ENCODE measurements at places on chromosomes 4 and X.

DNA sequence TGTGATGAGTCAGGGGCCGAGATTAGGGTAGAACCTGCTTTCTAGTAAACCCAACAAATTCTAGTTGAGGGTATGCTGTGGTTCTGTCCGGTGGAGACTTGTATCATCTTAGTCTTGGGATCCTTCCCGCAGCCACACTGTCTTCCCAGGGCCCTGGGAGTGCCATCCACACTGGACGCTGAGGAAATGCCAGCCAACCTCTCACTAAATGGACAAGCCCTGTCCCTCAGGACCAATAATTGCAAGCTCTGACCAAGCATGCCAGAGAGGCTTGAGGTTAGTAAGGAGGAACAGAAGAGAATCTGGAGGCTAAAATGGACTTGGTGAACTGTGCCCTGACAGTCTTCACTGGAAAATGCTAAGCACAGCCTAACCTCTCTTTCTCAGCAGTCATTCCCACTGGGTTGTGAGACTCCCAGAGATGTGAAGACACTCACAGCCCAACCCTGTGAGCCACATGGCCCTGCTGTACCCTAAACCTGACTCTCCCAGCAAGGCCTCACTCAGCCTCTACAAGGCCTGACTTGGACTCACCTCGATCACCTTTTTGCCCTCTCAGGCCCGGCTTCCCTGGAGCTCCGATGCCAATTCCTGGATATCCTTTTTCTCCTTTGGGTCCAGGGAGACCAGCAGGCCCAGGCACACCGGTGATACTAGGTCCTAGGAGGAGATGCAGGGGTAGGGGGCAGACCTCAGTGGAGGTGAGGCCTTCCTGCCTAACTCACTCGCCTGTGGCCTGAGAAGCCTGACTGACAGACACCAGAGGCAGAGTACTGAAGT is 77.6 kb downstream of the ATG4A start:
- DNase-seq = no peak

- DNase-seq = no peak
Measured at GRCh38 chrX:97847885-97848679, 964.4 kb downstream of the RPA4 start.

- no peak for DNase-seq
Measured at GRCh38 chr4:160353548-160353947, 1250.7 kb downstream of the RAPGEF2 start.

- no peak for DNase-seq
Measured at GRCh38 chr4:85889314-85889713, 414.4 kb downstream of the ARHGAP24 start.

GRCh38 chr4:106266201-106266600 is 49.8 kb downstream of the TBCK start:
- DNase-seq = peak; percentile 60

- DNase-seq = no peak
Measured at GRCh38 chrX:117990438-117990837, 126.2 kb downstream of the KLHL13 start.

- no peak for DNase-seq
Measured at GRCh38 chr4:95550115-95550987, 1.6 kb upstream of the UNC5C start.

- DNase-seq = no peak
Measured at GRCh38 chrX:141314441-141314840, 72.1 kb upstream of the SPANXC start.

DNA sequence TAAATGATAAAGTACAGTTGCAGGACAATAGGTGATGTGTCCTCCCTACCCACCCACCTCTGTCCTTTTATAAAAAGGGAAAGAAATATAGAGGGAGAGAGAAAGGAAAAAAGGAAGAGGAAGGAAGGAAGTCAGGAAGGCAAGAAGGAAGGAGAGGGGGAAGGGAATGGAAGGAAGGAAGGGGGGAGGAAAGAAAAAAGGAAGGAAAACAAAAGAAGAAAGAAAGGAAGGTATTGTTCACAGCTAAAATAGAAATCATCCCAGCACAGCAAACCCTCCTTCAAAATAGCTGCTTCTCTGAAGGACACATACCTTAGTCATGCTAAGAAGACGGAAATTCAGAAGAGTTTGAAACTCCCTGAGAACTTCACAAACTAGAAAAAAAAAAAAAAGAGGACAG is 8.4 kb downstream of the NKX6-1 start:
- DNase-seq = no peak

DNA sequence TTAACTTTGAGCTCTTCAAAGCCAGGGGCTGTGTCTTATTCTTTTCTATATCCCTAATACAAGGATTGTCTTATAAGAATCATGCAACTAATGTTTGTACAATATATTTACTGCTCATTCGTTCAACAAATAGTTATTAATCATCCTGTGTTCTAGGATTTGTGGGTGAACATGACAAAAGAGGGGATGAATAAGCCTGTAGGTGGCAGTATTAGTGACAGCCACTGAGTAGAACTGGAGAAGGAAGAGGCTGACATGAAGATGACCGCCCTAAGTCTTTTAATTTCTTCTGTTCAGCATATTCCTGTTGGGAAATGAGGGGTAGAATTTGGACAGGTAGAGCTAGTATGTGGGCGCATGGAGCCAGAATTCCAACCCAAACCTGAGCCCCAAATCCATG is 11.9 kb upstream of the LINC00632 start:
- DNase-seq = peak; percentile 18

GRCh38 chr4:184413261-184414046 is 60.9 kb downstream of the IRF2 start:
- no peak for DNase-seq

DNA sequence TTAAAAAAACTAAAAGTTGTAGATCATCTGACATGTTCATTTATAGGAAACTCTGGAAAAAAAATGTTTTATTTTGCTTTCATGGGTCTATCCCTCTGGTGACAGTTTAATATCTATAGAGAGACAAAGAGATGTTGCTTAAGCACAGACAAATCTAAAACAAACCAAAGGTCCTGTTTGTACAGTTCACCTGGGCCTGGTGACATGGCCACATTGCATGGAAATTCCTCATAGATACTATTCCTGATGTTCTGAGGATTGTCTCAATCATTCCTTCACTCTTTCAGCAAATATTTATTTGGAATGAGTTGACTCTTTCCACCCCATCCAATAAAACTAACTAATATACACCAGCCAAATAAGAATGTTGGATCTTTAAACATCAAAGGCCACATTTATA is 259.1 kb upstream of the NOCT start:
- no peak for DNase-seq

- no peak for DNase-seq
Measured at GRCh38 chr4:11587797-11588196, 159.1 kb upstream of the HS3ST1 start.

DNA sequence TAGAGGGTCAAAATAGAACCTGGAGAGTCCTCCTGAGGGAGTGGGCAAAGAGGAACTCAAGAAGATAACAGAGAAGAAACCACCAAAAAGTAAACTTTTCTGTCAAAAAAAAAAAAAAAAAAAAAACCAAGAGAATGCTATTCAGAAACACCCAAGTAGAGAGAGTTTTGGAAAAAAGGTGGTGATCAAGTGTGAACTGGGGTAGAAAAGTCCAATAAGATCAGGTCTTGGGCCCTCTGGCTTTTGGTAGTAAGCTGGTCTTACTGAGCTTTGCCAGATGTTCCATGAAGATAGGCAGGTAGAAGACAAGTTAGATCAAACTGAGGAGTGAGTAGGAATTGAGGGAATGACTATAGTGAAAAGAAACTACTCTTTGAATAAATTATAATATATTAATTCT is 167.5 kb downstream of the COL25A1 start:
- DNase-seq = no peak

- no peak for DNase-seq
Measured at GRCh38 chr4:168273838-168274237, 44.7 kb downstream of the DDX60 start.

DNA sequence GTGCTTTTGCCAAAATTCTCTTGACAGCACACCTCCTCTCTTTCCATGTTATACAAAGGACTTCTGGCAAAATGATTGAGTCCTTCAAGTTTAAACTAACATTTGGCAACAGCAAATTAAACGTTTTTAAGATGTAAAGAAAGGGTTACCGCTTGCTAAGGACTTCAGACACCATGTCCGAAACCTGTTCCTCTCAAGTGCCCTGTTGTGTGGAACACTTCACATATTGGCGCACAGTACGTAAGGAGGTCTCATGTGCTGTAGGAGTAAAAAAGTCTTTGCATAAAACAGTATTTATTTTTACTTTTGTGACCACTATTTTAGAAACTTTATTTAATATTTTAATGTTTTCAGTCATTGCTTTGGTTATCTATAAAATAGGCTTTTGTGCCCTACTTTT is 33.7 kb upstream of the HPRT1 start:
- DNase-seq = no peak

- no peak for DNase-seq
Measured at GRCh38 chr4:93030670-93031069, 726.9 kb downstream of the GRID2 start.

- no peak for DNase-seq
Measured at GRCh38 chr4:163486321-163486720, 8.2 kb upstream of the TMA16 start.

GRCh38 chr4:73258436-73258685 is 237 bp downstream of the ANKRD17 start:
- DNase-seq = no peak

DNA sequence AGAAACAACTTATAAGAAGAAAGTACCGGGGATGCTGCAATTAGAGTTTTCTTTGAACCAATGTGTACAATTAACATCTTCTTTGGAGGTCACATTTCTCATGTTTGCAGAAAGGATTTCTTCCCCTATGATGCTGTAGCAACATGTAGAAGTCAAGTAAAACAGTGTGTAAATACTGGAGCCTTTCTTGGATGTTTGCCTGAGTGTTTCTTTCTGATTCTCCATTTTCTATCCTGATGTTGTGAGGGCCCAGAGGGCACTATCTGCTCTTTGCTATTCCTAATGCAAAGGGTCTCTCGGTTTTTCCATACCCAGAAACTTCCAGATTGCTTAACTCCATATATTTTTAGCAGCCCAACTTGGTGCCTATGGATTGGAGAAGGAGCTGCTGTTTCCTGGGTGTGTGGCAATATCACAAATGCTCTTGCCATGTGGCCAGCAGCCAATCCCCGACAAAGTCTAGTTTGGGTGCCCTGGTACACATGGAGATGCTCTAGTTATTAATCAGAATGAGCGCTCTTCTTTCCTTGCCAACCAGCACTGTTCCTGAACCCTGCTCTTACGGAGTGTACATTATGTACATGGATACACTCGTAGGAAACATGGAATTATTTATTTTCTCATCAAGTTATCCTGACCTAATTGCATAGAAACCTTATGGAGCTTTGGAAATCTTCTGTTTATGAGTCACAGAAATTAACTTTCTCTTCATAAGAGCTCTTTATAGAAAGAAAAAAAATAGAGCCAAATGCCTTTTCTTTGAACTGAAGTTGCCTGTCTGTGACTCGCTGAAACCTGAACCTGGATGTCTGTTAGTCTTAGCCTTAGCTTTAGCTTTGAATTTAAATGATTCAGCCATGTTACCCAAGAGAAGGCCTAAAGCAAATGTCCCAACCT is 67.0 kb upstream of the GPC4 start:
- no peak for DNase-seq

GRCh38 chr4:56296526-56296925 is 90.8 kb downstream of the AASDH start:
- DNase-seq = peak; percentile 9

GRCh38 chr4:173504181-173504503 is 25.9 kb downstream of the HAND2 start:
- no peak for DNase-seq
